Omental fat pad (tissue), 4 donors: ENCODE measurements at places on chromosomes 11 and 22.

DNA sequence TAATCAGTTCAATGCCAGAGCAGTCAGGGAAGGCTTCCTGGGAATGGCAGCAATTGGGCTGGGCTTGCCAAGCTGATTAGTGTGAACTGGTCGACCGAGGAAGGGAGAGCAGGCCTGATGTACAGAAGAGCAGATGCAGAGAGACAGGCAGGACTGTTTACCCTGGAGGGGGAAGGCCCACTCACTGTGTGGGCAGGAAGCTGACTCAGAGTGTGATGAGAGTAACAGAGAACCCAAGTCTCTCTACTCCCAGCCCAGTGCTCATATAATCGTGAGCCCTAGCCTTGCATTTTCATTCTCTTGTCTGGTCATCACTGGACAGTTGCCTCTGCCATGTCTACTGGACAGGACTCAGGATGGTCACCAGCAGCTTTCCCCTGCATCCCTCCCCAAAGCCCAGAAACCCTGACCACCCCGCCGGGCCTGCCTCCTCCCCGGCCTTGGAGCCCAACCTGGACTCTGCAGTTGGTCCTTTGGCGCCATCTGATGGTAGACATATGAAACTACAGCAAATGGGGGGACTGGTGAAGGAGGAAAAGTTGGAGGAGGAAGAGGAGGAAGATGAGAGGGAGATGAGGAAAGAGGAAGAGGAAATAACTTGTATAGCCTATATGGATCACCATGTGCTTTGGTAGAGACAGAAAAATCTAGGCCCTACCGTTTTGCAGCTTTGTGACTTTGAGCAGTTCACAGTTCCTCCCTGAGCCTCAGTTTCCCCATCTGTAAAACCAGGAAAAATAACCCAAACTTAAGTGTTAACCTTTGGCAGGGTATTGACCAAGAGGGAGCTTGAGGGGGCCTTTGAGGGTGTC lies 43.4 kb upstream of the PRDM11 start:
- DNase-seq = no peak

DNA sequence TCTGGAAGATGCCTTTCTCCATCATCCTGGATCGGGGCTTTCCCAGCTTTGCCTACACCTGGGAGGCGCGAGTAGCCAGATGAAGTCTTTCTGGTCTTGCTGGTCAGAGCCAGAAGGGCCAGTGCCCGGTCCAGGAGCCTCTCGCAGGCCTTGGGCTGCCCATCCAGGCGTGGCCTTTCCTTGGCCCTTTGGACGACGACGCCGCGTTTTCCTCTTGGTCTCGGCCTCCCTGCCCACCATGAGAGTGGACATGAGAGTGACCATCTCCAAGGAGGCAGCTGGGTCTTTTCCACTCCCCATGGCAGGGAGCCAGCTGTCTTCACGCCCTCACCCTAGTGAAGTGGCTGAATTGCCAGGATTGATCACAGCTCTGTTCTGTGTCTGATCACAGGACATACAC lies 3.5 kb downstream of the PTDSS2 start:
- no peak for DNase-seq

DNA sequence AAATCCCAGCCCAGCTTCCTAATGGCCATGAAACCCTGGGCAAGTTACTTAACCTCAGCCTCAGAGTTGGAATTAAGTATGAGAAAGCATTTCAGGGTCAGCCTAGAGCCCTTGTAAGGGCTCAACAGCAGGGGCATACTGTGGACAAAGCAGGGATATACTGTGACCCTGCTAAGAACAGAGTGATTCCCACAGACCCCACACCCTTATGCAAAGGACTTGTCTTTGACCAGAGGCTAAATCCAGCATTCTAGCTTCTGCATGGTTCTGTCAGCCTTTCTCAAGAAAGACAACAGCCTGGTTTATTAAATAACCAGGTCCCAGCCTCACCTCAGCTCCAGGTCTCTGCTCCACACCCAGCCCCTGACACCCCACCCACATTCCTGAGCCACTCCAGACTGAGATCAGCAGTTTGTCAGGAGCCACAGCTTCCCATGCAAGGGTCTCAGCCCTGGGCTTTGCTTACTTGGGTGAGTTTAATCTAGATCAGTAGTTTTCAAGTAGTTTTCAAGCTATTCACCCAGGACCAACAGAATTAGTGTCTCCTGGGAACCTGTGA lies 69.2 kb downstream of the GALNT18 start:
- DNase-seq = no peak

GRCh38 chr22:23102002-23102655 lies 31.8 kb downstream of the GNAZ start:
- no peak for DNase-seq

DNA sequence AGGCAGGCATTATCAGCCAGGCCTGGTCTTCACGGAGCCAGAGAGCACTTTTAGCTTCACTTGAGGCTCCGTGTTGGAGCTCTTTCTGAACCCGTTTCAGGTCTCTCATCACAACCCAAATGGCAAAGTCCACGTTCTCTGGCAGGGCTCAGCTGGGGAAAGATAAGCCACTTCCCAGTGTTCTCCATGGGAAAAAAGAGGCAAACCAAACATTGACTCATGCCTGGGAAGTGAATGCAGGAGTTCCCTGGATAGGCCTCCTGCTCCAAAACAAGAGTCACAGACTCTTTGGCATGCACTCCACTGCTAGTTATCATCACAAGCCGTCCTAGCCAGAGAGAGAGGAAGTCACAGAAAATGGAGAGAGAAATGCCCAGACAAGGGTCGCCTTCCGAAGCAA lies 11.6 kb downstream of the OPCML start:
- no peak for DNase-seq

GRCh38 chr22:18005201-18005926 lies 19.0 kb downstream of the MICAL3 start:
- no peak for DNase-seq

GRCh38 chr11:41031551-41032060 lies 427.8 kb downstream of the LRRC4C start:
- DNase-seq = no peak
